ENCODE measurements at places on chromosomes 5 and 9.

GRCh38 chr5:51685419-51685818, 302.2 kb downstream of the ISL1 start:
- DNase-seq: no peak

- DNase-seq: no peak
These were observed 70.0 kb downstream of the EXOSC2 start for GRCh38 chr9:130763331-130764171.

DNA sequence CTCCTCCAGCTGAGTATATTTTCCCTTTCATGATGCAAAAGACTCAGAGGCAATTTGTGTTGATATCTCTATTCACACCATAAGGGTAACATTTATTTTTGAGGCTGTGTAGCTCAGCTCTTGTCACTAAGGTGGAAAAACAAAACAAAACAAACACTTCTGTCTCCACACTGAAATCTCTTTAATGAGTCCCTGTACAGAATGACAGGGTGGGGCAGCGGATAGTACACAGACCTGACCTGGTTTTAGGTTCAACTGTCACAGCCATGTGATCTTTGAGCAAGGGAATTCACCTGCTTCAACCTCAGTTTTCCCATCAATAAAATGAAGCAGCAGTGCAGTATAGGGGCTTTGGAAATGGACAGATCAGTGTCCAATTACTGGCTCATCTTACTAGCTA, 29.3 kb downstream of the TLR4 start:
- no peak for DNase-seq

- DNase-seq: no peak
These were observed 49.1 kb upstream of the GADD45G start for GRCh38 chr9:89555451-89556375.

DNA sequence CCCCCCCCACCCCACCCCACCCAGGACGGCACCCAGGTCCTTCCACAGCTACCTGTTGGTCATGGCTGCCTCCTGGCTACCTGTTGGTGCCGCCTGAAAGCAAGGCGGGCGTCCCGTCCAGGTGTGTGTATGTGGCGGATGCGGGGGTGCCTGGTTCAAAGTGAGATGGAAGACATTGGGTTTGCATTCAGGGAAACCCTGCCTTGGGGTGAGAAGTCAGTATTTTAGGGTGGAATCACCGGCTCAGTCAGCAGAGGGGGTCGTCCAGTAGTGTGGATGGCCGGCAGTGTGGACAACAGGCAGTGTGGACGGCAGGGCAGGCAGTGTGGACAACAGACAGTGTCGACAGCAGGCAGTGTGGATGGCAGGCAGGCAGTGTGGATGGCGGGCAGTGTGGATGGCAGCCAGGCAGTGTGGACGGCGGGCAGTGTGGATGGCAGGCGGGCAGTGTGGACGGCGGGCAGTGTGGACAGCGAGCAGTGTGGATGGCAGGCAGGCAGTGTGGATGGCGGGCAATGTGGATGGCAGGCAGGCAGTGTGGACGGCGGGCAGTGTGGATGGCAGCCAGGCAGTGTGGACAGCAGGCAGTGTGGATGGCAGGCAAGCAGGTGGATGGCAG, 28.0 kb downstream of the NKD2 start:
- DNase-seq: no peak

DNA sequence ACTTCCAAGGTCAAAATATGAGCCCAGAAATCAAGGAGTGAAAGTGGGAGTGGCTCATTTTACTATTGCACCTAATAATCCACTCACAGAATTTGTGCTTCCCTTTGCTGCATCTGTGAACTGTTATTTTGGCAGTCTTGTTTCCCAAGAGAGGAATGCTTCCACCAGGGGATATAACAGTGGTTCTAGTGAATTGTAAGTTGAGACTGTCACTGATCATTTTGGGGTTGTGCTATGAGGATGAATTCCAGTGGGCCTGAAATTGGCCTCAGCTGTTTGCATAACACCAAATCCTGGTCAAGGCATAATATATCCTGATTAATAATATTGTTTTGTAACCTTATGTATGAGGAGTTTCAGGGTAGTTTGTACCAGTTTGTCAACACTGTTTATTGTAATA, 14.4 kb downstream of the FAM200C start:
- no peak for DNase-seq

DNA sequence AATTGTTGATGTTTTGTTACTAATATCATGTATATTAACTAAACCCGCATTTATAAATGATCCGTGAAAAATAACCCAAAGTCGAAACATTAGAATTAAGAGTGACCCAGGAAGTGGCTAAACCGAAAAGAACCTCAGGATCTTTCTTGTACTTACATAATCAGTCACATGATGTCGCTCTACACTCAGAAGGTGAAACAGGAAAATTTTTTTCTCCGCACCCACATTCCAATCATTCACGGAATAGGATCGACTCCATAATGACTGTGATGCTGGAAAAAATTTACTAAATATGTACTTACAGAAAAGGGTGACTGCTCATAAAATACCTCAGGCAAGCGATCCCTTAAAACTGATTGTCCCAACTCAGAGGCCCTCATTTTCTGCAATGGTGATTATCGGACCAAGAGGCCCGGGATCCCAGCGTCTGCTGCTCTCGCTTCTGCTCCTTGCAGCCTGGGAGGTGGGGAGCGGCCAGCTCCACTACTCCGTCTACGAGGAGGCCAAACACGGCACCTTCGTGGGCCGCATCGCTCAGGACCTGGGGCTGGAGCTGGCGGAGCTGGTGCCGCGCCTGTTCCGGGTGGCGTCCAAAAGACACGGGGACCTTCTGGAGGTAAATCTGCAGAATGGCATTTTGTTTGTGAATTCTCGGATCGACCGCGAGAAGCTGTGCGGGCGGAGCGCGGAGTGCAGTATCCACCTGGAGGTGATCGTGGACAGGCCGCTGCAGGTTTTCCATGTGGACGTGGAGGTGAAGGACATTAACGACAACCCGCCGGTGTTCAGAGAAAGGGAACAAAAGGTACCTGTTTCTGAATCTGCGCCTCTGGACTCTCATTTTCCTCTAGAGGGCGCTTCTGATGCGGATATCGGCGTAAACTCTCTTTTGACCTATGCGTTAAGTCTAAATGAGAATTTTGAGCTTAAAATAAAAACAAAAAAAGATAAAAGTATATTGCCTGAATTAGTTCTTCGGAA, at the start of gene PCDHA12:
PCDHA12 (plus strand) TSS at position 224 of the 981 bp plus-strand sequence; CDS start at position 389, 165 bp downstream.
- no peak for DNase-seq

- DNase-seq: no peak
These were observed 56.7 kb downstream of the HSPA4 start for GRCh38 chr5:133108481-133108921.

DNA sequence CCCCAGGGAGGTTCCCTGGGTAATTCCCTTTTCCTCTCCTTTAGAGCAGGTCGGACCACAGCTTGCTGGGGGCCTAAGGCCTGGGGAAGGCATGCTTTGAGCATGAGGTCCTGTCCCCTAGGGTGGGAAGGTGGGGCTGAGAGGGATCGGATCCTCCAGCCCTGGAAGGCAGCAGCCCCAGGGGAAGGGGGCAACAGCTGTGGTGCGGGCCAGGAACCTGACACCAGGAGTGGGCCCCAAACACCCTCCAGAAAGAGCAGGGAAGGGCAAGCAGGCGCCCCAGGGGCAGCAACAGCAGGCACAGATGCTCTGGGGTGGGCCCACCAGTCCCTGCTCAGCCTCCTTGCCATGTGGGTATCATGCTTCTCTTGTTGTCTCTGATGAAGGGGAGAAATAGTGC, 3.2 kb upstream of the CORO2A start:
- no peak for DNase-seq

GRCh38 chr9:70195456-70195855, 63.3 kb upstream of the SMC5 start:
- DNase-seq: no peak

GRCh38 chr5:1356873-1357787, 12.2 kb upstream of the CLPTM1L start:
- no peak for DNase-seq

DNA sequence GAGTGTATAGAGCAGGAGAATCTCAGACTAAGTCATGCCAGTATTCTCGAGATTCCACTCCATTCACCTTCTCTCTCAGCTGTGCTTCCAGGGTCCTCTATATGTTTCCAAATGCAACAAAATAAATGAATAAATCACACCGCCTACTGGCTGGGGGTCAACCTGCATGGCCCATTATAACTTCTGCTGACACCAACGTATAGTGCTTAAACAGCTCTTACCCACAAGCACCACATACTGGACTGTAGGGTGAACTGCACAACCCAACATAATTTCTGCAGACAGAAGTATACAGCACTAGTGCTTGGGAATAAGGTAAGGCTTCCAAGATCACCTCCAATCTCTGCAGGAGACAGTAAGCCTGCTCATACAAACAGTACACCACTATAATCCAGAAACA, 33.1 kb upstream of the HTR4 start:
- no peak for DNase-seq

GRCh38 chr9:124574534-124575375, 67.6 kb upstream of the NR5A1 start:
- DNase-seq: no peak

DNA sequence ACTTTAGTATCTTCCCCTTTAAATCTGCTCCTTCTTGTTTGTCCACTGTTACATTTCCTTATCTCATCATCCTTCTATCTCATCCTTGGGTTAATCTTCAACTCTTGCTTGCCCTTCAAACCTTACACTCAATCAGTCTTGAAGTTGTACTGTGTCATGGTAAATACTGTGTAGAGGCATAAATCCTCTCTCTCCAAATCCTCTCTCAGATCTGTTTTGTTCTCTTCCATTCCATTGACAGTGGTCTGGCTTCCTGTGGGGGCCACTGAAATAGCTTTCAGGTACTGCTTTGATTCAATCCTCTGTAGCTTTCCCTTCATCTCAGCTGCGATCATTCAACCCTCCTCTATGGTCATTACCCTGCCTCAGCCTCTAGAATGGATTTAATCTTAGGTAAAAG, 104.0 kb downstream of the PLCXD3 start:
- no peak for DNase-seq

DNA sequence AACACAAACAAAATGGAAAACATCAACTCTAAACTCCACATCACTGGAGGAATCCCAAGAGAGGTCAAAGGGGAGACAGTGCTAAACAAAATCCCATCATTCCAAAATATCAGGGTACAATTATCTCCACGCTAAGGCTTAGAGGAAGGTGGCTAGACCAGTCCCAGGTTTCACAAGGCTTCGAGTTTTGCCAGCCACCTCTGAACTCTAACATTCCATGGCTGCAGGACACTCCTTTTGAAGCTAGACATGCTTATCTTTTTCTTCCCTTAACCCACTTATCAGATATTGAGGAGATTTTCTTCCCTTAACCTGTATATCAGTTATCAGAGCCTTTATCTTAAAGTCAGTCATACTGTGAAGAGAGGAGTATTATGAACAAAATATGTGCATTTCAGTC, 53.3 kb downstream of the GLDC start:
- DNase-seq: no peak

GRCh38 chr9:16673171-16673570, 197.3 kb downstream of the BNC2 start:
- no peak for DNase-seq

- no peak for DNase-seq
These were observed 122.1 kb upstream of the DAPK1 start for GRCh38 chr9:87375397-87376073.

DNA sequence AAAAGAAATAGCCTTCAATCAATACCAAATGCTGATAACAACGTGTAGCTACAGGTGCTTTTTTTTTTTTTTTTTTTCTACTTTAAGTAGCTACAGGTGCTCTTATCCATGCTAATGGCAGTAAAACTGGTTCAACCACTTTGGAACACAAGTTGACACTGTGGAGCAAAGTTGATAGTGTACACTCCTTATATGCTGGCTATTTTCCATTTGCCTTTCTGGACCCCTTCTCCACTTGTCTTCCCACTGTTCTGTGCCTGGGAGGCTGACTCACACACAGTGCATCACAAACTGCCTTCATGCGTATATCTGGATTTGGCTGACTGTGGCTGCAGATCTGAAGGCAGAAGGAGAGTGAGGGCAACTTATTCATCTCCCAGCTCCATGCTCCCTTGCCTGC, 247.9 kb downstream of the MSX2 start:
- no peak for DNase-seq

- no peak for DNase-seq
These were observed at the start of gene SPINK5 for GRCh38 chr5:148063861-148064260. Gene SPINK5 (plus strand): TSS chr5:148063980. CDS start chr5:148064045, 65 bp downstream.

GRCh38 chr5:178545176-178545575, 45.0 kb downstream of the COL23A1 start:
- DNase-seq: no peak

DNA sequence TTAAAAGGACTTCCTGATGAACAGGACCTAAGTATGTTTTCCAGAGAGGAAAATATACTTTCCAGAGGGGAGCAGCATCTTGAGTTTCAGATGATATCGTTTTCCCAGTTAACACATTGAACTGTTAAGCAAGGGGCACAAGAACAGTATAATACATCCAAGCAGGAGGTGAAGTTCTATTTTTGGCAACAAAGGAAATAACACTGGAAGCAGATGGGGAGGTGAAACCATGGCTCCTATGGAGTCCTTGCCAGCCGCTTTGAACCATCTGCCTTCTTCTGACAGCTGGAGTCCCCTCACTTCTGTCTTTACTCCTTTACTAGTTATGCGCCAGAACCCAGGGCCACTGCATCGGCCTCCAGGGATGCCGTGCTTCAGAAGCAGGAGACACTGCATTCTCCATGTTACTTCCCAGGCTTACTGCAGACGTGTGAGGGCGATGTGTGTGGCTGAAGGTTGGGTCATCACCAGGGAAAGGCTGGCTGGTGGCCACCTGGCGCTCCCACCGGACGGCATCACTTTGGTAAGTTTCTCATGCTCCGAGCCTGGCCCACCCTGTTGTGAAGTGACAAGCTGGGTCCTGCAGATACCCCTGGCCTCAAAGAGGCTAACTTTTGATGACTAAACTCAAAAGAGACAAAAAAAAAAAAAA, 77.8 kb downstream of the TTLL11 start:
- DNase-seq: no peak

DNA sequence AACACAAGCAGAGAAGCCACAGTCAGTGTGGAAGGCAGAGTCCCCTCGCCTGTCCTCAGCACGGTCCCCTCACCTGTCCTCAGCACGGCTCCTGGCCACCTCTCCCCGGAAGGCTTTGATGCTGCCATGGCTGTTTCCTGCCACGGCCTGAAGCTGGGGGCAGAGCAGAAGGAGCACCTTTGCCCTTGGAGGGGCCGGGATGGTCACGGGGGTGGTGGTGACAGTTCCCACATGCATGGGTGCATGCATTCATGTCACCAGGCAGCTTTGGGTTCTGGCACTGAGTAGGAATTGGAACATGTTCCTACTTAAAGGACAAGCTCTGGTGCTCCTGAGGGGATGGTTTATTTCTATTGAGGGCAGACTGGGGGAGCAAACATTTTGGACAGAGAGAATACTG, 57.8 kb upstream of the PHYKPL start:
- no peak for DNase-seq

GRCh38 chr9:116067566-116067965, 86.0 kb upstream of the PAPPA start:
- DNase-seq: no peak

GRCh38 chr5:107542831-107543231, 127.9 kb downstream of the EFNA5 start:
- DNase-seq: no peak

GRCh38 chr5:180607861-180608571, 16.7 kb upstream of the SCGB3A1 start:
- no peak for DNase-seq

DNA sequence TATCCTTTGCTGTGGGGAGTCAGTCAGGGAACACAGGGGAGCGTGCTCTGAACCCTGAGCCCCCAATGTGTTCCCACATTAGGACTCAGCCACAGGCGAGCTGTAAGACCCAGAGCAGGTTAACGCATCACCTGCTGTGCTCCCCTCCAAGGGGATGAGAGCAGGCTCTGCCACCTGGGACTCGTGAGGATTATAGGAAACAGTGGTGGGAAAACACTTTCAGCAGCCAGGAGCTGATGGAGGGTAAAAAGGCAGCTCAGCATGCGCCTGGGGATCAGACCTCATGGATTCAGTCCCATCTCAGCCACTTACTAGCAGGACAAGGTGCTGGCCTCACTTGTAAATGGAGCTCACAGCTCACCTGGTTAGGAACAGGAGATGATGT, 9.2 kb downstream of the JADE2 start:
- no peak for DNase-seq
